ENCODE measurements at places on chromosomes 1 and 21. TPM values are rescaled to one million over a fixed set of nuclear protein-coding genes. Genes with fewer than 3 reads are reported as not detected.

The AHDC1 gene
- 10.8 TPM for total RNA-seq

The PLEKHA6 gene
- total RNA-seq: 10.4 TPM

The NEGR1 gene
- total RNA-seq: 8.6 TPM

The CHIA gene
- not detected for total RNA-seq

The PROK1 gene
- total RNA-seq: not detected

The SPATA46 gene
- total RNA-seq: not detected

The G0S2 gene
- 12.9 TPM for total RNA-seq

The CHD5 gene
- total RNA-seq: not detected

The OXCT2 gene
- total RNA-seq: 15.0 TPM

The LCE1D gene
- total RNA-seq: not detected

The MROH7 gene
- total RNA-seq: not detected

The SH2D1B gene
- total RNA-seq: 0.07 TPM

The LSM10 gene
- 52.8 TPM for total RNA-seq

DNA sequence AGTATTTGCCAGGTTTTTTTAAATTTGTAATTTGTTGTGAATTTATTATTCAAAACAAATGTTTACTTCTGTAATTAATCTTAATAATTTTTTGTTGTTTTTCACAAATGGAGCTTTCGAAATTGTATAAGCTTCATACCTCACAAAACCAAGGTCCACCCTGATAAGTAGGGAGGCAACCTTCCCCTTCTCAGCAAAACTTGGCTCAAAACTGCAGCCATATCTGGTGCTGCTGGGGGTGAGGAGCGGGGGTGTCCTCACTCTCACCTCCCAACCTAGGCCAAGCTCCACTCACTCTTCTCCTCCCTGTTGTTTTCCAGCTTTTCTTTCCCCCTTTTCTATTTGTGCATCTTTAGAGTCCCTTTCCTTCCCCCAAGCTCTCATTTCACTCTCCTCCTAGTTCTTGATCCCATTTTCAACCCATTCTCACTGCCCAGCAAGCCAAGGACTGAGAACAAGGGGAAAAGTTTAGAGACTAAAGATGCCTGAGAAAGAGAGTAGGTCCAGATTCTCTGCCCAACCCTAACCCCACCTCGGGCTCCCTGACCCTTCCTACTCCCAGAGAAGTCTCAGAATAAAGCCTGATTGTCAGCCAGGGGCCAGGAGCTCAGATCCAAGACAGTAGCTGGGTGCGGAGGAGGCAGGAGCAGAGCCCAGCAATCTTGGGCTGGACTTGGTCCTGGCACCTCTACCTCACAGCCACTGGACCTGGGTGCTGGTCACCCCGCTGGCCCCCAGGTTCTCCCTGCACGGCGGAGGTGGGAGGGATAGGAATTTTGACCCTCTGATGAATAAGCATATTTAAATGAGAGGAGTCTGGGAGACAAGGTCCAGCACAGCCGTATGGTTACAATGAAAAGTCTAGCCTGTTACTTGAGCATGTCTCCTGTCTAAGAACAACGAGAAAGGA lies 8.3 kb upstream of the CFAP45 start:
- no peak for DNase-seq

DNA sequence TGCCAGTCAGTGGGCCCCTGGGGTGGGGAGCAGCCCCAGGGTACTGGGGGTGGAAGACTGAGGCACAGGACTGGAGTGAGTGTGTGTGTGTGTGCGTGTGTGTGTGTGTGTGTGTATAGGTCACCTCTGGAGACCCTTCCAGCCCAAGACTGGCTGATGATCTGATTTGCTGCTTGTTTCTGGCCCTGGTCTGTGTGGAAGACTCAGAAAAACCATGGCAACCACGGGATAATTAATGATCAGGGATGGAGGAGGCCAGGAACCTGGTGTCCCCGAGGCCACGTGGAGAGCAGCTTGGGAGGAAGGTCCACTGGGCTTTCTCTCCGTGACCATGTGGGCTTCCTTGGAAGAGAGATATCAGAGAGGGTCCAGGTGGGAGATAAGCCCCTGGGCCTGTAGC lies 4.8 kb upstream of the ACTL8 start:
- no peak for DNase-seq

DNA sequence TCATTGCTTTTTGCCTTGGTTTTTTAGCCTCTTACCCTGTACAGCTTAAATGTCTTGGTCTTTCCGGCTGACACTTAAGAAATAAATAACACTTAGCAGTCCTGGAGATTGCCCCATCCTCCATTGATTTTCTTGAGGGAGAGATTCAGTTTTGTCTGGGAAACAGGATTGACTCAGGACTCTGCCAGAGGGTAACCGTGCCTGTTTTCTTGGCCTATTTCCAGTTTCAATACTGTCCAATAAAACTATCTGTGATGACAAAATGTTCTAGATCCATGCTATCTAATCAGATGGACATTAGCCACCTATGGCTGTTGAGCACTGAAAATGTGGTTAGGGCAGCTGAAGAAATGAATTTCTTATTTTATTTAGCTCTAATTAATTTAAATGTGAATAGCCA lies 216.1 kb downstream of the DUSP10 start:
- no peak for DNase-seq

- no peak for DNase-seq
Measured at GRCh38 chr1:31785947-31786290, 21.8 kb upstream of the ADGRB2 start.

GRCh38 chr1:52658795-52659194 lies 25.8 kb downstream of the SHISAL2A start:
- no peak for DNase-seq

GRCh38 chr1:36692465-36693160 lies 209.9 kb upstream of the CSF3R start:
- DNase-seq: no peak

- DNase-seq: no peak
Measured at GRCh38 chr21:40187244-40187643, 320.0 kb downstream of the PCP4 start.

DNA sequence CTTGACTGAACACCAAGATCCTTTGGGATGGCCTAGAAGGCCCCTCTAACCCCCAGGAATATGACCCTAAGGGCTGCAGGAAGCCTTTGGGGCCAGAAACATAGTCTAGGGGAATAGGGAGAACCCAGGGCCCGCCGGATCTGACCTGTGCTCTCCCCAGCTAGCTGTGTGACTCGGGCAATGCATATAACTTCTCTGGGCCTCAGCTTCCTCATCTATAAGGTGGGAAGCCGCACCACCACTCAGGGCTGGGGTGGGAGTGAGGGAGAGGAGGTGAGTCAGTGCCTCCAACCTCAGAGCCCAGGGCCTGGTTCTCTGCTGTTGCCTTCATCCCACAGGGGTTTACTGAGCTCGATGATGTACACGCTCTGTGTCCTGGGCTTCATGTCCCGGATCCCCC lies 434.4 kb downstream of the PTPRU start:
- no peak for DNase-seq

DNA sequence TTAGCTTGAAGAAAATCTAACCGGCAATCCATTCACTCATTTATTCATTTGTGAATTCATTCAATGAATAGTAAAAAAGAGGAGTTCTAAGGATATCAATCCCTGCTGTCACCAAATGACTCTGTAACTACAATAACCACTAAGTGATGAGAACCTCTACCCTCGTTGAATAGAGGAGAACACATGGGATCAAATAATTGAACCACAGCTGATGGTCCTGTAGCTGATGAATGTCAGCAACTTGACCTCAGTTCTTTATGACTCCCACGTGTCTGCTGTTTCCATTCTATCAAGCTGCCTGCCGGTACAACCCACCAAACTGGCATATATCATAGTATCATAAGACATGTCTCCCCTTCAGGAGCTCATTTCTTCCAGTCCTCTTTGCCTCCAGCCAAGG lies 150.3 kb downstream of the PTGER3 start:
- no peak for DNase-seq

- no peak for DNase-seq
Measured at GRCh38 chr1:220906561-220907334, 27.5 kb downstream of the HLX start.

All from epithelial cell of proximal tubule (primary cell).